ENCODE measurements at places on chromosomes 1 and 21.

GRCh38 chr21:24339406-24339805, 1267.9 kb downstream of the MRPL39 start:
- DNase-seq = no peak

DNA sequence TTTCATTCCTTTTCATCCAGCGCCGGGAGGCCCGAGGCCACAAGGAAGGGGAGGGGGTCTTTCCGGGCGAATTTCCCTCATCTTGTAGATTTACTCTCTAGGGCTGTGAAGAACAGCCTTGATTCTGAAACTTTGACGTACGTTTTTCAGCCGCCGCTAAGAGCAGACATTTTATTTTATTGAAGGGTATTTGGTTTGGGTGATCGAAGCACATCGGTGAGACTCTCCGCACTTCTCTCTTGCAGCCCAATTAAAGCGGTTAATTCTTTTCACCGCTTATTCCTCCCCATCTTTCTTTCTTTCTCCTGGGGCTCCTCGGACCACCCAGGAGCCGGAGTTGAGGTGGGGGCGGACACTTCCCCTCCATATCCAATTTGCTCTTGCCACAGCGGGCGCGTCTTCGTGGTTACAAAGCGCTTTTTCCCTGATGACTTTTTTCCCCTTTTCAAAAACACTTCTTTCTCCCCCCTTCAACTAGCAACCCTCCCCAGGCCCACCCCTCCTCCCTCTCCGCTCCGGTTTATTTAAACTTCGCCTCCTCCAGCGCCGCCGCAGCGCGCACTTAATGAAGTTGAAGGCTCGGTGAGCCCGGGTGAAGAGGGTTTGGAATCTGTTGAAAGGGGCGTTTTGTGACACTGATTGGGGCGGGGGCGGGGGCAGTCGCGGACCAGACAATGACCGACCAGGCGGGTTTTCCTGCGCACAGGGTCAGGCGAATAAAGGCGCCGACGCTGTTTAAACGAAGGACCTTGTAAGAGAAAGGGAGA, 5.9 kb downstream of the FOXD2 start:
- DNase-seq = no peak

DNA sequence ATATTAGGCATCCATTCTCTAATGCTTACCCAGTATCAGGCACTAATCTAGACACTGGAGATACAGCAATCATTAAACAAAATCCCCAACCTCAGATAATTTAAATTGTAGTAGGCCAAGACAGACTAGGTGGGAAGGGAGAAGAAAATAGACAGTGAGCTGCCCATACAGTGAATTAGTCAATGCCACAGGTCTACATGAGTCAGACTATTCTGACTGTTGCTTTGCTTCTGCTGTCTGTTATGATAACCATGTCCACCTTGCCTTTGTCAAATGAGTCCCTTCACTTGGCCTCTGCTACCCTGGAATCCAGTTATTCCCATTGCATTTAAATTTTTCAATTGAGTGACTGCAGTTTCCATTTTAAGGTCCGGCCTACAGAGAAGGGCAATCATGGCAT, 59.5 kb downstream of the PIK3R3 start:
- DNase-seq = no peak

DNA sequence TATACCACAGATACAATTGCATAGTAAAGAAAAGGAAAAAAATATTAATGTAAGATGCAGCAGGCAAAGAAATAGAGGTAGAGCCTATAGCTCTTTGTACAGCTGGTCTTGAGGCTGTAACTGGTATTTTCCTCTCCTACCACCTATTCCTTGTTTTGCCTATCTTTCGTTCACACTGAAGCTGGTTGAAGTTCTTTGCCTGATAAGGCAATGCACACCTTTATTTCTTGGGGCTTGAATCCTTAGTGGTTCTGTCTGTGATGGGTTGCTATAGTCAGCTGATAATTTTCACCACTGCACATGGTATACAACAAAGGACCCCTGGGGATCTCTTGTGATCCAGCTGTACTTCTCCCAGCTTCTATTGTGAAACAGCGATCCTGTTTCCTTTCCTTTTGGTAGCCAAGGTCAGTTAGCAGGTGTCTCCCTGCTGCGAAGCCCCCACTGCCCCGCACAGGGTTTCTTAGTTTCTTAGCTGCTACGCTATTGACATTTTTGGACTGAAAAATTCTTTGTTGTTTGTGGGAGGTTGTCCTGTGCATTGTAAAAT, 9.9 kb upstream of the TSNAX start:
- DNase-seq = no peak

DNA sequence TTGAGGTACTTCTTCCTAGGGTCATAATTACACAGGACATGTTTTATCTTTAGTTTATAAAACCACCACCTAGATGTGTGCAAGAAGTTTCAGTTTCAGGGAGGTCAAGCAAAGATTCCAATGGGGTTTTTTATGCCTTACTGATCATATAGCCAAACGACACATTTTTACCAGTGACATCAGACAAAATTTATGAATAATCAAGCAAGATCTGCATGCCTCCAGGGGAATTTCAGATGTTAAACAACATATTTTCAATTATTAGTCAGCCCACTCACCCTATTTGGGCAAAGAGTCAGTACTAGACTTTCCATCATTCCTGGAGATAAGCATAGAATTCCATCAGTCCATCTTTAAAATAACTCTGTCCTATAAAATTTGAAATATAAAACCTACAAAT, 867.4 kb downstream of the KCNT2 start:
- no peak for DNase-seq

GRCh38 chr1:61670445-61670844, 54.5 kb downstream of the TM2D1 start:
- DNase-seq = no peak

GRCh38 chr21:16040601-16041000, 310.8 kb downstream of the USP25 start:
- no peak for DNase-seq

- no peak for DNase-seq
These were observed 17.2 kb upstream of the NPHP4 start for GRCh38 chr1:6009120-6010040.

DNA sequence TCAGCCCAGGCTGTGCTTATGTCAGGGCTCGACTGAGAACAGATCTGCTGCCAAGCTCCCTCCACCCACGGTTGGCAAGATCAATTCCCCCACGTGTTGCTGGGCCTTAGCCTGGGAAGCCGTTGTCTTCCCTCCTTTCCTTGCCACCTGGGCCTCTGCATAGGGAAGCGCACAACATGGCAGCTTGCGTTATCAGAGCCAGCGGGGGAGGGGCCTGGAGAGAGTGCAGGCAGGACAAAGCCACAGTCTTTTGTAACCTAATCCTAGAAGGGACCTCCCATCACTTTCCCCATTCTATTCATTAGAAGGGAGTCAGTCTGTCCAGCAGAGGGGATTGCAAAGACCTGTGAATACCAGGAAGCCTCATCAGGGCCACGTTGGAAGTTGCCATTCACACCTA, 17.0 kb upstream of the IGSF21 start:
- DNase-seq = no peak

DNA sequence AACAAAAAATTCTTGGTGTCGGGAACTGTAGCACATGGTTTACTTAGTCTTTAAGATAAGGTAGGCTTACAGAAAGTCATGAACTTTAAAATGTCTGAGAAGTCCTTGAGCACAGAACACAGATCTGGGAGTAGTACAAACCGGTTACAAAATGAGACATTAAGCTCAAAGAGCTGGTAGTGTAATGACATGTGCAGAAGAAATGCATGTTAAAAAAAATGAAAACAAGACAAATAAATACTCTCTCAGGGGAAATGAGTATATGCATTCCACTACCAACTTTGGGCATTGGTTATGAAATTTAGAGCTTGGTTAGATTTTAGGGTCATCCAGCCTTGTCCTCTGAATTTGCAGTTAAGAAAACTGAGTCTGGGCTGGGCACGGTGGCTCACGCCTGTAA, 91.5 kb upstream of the F3 start:
- no peak for DNase-seq

- DNase-seq = no peak
These were observed 69.5 kb downstream of the EDEM3 start for GRCh38 chr1:184685116-184685515.

GRCh38 chr1:106620521-106620954, 435.9 kb upstream of the PRMT6 start:
- no peak for DNase-seq

GRCh38 chr1:154575147-154575927, 7.8 kb downstream of the CHRNB2 start:
- DNase-seq = no peak

DNA sequence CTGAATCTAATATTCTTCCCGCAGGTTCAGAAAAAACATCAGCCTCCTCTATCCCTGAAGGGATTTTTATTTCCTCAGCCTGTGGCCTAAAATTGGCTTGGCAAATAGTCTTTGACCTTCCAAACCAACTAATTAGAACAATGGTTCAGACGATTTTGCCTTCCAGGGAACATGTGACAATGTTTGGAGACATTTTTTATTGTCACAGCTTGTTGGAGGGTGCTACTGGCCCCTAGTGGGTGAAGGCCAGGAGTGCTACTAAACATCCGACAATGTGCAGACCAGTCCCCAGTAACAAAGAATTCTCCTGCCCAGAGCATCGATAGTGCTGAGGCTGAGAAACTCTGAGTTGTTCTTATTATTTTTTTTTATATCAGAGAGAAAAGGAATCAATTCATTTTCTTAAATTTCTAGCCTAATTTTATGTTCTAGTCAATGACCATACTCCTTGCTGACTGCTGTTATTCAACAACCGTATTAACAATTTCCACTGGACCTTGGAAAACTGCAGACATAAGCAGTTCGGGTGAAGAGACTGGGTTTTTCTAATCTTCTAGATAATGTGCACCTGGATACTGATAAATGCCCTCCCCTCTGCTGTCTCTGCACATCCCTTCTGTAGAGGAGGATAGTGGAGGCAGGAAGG, 280.7 kb downstream of the LMX1A start:
- no peak for DNase-seq

GRCh38 chr1:247165674-247166073, 6.1 kb downstream of the ZNF124 start:
- DNase-seq = no peak

GRCh38 chr1:228099331-228099732, 3.8 kb downstream of the C1orf35 start:
- no peak for DNase-seq

DNA sequence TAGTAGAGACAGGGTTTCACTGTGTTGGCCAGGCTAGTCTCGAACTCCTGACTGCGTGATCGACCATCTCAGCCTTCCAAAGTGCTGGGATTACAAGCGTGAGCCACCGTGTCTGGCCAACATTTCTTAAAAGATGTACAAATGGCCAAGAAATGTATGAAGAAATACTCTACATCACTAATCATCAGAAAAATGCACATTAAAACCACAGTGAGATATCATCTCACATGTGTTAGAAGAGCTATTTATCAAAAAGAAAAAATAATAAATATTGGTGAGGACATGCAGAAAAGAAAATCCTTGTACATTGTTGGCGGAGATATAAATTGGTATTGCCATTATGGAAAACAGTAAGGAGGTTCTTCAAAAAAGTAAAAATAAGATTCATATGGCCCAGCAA, 33.6 kb upstream of the TNFSF18 start:
- DNase-seq = no peak

DNA sequence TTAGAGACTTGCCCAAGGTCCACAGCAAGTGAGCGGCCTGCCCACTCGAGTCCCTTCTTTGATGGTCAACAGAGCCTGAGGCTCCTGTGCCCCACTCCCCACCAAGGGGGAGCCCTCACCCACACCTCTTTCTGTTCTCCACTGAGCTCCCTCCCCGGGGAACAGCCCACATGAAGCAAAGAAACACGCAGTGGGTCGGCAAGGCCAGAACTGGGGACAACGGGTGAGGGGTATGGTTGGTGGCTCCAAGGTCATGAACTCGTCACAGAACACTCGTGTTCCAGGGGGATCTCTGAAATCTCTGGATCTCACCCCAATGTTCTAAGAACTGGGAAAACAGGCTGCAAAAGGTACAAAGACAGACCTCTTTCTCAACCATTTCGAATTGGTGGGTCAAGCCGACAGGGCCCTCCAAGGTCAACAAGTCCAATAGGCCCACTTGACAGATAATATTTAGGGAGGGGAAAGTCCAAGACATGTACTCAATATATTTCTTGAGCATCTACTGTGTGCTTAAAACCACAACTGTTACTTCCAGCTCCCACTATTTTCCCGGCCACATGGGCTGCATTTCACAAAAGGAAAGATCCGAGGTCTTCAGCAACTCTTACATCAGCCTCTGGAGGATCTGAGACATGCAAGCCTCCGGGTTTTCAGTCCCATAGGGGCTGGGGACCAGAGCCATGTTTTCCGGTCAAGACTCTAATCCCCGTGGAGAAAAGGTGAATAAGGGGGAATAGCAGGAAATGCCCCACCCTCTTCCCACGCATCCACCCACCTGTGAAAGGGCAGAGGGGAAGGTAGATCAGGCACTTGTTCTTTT, 1.1 kb upstream of the RAP1GAP start:
- no peak for DNase-seq

DNA sequence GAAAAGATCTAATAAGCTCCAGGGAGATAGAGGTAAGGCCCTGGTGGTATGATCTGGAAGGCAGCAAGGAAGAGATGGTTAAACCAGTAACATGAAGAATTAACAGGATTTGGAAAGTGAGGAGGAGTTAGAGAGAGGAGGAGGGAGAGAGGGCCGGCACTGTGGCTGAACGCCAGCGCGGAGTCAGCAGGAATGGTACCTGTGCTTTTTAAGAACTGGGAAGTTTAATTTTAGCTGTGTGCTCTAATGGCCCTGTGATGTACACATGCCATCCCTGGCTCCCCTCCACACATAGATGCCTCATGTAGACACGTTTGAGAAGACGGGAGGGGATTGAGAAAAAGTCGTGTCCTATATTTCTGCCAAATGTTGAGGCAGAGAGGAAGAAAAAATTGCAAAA, 13.8 kb upstream of the AVPR1B start:
- no peak for DNase-seq

GRCh38 chr1:162972773-162973172, 96.4 kb upstream of the RGS4 start:
- no peak for DNase-seq

DNA sequence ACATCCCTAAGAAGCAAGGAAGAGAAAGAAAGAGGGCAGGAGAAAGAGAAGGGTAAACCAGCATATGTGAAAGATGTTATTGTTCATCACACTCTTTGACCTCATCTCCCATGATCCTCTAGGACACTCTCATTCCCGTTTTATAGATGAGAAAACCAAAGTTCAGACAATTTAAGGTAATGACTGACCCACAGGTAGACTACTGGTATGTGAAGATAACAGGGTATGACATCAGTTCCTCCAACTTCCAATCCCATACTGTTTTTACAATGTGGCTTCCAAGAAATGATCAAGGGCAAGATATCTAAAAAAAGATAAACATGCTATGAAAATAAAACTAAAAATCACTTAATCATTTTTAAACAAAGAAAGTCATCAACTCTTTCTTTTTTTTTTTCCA, 95.2 kb upstream of the TNFSF4 start:
- no peak for DNase-seq

DNA sequence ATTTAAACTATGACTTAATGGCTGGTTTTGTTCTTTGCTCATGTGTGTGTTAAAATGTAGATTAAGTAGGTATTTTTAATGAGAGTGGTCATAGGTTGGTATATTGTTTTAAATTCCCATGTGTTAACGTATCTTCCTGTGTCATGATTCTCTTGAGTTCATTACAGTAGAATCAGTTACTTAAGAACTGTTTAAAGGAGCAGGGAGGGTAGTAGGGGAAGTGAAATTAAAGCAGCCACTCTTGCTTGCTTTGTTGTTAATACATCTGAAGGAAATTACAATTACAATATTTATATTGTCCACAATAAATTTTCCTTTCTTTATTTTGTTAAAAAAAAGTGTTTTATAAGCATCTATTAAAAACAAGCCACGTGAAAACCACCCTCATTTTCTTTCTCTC, 119.2 kb upstream of the KIAA1614 start:
- DNase-seq = no peak
